Trophoblast cell (in vitro differentiated cells and primary cell): ENCODE measurements at places on chromosomes 1 and 21.

DNA sequence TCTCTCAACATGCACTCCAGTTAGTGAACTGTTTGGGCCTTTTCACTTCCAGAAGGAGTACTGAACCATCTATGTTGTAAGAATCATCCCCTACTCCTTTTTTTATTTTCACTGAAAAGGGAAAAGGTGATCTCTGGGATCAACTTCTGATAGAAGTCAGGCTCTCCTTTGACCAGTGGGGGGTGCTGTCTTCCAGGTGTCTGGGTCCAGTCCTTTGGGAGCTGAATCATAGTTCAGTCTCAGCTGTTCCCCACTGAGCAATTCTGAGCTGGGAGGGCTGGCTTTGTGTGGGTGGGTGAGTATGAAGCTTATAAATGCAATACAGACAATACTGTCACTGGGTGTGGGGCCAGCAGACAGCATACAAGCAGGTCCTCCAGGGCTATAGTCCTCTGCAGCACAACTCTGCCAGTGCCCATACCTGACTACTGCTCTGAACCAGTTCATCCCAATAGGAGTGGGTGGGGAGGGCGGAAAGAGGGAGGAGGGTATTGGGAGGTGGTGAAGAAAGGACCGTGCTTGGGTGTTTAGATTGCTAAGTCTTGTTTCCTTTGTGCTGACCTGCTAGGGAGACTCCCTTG lies 12.5 kb upstream of the SARS1 start:
- DNase-seq = peak; percentile 68

- no peak for DNase-seq
These were observed 41.7 kb downstream of the DISP3 start for GRCh38 chr1:11520531-11521233.

- peak; percentile 57 for DNase-seq
These were observed 91.5 kb downstream of the SIPA1L2 start for GRCh38 chr1:232538224-232538942.

DNA sequence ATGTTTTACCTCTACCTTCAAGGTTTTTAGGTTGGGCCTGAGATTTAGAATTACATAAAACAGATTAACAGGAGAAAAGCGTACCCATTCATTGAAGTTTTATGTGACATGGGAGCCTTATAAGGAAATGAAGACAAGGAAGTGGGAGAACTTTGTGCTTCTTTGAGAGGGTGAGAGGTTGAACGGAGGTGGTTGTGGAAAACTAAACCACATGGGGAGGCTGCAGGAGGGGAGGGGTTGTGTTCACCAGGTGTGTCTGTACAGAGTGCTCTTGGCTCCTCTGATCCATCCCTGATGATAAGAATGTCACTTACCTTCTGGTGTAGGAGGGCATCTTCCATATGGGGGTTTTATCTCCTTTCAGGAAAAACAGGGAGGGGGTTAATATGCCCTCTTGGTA lies 2.7 kb downstream of the SLX9 start:
- no peak for DNase-seq

DNA sequence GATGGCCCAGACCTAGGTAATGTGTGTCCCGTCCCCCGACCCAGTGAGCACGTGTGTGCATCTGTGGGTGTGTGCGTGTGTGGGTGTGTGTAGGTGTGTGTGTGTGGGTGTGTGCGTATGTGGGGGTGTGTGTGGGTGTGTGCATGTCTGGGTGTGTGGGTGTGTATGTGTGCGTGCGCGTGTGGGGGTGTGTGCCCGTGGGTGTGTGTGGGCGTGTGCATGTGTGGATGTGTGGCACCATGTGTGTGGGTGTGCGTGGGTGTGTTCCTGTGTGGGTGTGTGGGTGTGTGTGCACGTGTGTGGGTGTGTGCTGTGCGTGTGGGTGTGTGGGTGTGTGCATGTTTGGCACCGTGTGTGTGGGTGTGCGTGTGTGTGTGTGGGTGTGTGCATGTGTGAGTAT lies 309.5 kb downstream of the KIF26B start:
- DNase-seq = no peak

- DNase-seq = peak; percentile 13
These were observed 12.7 kb downstream of the CD58 start for GRCh38 chr1:116558140-116558549.

DNA sequence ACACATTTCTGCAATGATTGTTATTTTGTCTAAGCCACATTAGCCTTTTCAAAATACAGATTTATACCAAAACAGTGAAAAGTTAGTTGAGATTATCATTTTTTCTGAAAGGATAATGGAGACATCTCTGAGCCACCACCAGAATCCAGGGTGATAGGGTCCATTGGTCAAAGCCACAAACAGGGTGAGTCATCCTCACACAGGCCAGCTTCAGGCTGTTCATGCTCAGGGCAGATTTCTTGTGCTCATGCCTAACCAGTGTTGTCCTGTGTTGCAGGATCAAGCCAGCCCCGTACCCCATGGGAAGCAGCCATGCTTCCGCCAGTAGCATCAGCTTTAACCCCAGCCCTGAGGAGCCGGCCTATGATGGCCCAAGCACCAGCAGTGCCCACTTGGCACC lies 13.4 kb downstream of the ELOA start:
- DNase-seq = no peak

GRCh38 chr21:33013626-33014025 lies 12.1 kb upstream of the OLIG2 start:
- no peak for DNase-seq
